Esophagus muscularis mucosa (tissue), 4 donors: ENCODE measurements at places on chromosomes 7 and 10.

GRCh38 chr7:301291-302053 lies 11.5 kb downstream of the FOXL3 start:
- DNase-seq: no peak

- DNase-seq: no peak
These were observed at the start of gene LIMK1 for GRCh38 chr7:74083117-74083876. LIMK1 (plus strand) TSS chr7:74083804; CDS start chr7:74083991, 187 bp downstream.

DNA sequence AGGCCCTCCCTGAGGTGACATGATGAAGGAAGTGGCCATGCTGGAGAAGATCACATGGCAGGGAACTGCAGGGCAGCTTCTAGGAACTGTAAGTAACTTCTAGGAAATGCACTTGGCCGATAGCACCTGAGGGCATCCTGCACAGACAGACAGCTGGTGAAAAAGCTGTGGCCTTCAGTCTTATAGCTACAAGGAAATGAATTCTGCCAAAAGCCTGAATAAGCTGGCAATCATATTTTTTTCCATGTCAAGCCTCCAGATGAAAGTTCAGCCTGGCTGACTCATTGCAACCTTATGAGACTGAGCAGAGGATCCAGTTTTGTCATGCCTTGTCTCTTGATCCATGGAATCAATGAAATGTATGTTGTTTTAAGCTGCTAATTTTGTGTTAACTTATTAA lies 91.1 kb upstream of the CACNA2D1 start:
- DNase-seq: no peak

GRCh38 chr10:28317760-28318159 lies 14.9 kb upstream of the MPP7 start:
- DNase-seq: no peak

DNA sequence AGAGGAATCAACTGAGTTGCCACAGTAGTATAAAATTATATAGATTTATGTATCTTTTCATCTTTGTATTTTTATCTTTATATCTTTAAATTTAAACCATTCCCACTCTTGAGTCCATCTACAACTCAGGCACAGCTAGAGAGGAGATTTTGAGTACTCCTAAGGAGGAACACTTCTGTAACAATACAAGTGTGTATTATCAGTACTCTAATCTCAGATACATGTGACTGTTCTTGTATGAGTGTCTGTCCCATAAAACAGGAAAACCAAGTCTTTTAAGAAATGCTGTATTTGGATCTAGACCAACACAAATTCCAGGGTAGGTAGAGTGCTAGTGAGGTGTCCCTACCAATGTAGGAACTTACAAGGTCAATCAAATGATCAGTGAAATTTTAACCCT lies 1428.0 kb upstream of the LRRTM3 start:
- no peak for DNase-seq

GRCh38 chr7:105268511-105269392 lies 120.0 kb downstream of the SRPK2 start:
- no peak for DNase-seq

- peak; percentile 97 for DNase-seq
These were observed 70.4 kb downstream of the PYROXD2 start for GRCh38 chr10:98344589-98345038.

DNA sequence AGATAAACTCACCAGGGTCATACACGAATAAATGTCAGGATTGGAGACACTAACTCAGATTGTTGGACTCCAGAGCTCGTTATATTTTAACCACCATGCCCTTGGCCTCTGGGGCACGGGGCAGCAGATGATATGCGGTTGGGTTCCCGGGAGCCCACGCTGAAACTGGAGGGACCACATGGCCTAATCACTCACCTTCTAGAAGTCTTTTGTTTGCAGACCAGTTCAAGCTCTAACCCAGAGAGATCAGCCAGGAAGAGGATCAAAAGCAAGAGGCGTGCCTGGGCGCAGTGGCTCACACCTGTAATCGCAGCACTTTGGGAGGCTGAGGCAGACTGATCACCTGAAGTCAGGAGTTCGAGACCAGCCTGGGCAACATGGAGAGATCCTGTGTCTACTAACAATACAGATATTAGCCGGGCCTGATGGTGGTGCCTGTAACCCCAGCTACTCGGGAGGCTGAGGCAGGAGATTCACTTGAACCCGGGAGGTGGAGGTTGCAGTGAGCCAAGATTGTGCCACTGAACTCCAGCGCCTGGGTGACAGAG lies 42.6 kb upstream of the ECHDC3 start:
- no peak for DNase-seq

DNA sequence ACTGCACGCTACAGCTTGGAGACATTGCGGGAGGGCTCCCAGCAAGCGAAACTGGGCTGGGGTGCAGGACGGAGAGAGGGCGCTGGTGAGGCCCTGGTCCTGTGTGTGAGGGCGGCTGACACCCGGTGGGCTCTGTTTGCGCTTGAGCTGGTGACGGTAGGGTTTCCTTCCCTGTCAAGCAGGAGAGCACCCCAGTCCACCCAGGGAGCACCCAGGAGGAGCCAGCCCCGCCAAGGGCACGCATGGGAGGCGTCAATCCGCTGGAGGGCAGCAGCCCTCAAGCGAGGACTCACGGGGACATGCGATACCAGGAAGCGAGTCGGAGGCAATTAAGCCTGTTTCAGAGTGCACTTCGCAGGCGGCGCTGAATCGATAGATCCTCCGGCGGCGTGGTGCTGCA lies 109.4 kb downstream of the MAD1L1 start:
- DNase-seq: no peak

DNA sequence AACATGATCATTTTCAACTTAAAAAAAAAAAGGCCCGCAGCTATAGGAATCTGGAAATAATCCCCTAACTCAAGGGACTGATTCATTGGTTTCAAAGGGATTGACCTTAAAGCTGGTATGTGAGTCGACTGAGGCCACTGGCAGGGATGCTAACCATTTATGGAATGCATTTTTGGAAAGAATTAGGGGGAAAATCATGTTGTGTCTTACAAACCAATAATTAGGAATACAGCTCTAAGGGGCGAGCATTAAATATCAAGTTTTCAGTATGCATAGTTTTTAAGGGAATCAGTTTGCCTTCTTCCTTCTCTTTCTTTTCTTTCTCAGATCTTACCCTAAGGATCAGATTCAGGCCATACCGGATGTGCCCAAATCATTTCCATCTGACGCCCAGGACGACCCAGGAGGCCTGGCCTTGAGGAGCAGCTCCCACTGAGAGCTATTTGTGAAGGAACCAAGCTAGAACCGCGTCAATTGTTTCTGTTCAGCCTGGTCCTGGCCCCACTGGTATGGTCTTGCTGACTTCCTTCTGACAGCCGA lies 48.7 kb downstream of the BPGM start:
- peak; percentile 55 for DNase-seq

- DNase-seq: no peak
These were observed 178.1 kb downstream of the ADAM12 start for GRCh38 chr10:126210051-126210651.

DNA sequence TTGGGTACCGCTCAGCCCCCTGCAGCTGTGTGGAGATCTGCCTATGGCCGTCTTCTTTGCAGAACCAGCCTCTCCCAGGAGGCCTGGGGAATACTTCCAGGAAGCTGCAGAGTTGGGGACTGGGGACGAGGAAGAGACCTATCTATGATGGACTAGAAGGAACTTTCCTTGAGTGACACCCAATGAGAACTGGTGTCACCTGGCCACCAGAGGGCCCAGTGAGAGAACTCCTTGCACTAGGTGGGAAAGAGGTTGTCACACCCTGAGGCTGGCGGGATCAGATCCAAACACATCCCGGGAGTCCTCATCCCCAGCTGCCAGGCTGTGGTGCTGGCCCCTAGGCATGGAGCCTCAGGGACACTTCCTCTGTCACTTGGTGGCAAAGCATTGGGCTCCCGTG lies 4.9 kb upstream of the GRID2IP start:
- DNase-seq: no peak

- no peak for DNase-seq
These were observed 161.4 kb downstream of the ARID5B start for GRCh38 chr10:62062752-62063512.

DNA sequence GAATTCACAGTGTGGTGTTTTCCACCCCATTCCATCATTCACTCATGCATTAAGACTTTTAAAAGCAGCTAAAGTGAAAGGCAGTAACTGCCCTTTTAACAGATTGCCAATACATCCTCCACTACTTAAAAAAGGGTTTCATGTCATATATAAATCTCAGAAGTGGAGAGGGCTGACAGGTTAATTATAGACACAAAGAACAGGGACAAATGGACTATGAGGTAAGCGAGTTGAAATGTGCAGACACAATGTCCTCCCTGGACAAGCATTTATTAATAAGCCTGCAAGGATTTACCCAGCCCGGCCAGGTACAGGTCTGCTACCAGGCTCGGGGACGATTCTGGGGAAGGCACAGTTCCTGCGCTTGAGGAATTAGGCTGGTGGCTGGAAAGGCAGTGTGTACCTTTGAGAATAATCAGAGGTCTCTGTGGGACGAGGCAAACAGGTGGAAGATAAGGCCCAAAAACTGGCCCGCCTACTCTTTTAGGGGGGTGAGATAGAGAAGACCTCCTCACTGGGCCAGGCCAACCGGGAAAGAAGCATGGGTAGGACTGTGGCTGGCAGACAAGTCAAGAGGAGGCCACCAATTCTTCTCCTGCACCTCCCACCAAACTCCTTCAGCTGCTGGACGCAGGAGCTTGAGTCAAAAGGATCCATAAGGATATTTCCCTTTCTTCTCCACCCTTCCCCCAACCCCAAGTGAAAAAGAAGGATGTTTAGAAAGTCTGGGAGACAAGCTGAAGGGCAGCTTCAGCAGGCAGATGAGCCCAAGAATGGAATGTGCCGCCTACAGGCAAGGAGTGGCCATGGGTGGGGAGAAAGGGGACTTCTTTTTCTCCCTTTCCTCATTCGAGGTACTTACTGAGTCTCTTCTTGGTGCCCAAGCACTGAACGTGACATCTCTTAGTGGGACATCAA lies 1.5 kb downstream of the PDLIM1 start:
- DNase-seq: no peak

GRCh38 chr7:44761207-44762161 lies 12.8 kb downstream of the ZMIZ2 start:
- no peak for DNase-seq

DNA sequence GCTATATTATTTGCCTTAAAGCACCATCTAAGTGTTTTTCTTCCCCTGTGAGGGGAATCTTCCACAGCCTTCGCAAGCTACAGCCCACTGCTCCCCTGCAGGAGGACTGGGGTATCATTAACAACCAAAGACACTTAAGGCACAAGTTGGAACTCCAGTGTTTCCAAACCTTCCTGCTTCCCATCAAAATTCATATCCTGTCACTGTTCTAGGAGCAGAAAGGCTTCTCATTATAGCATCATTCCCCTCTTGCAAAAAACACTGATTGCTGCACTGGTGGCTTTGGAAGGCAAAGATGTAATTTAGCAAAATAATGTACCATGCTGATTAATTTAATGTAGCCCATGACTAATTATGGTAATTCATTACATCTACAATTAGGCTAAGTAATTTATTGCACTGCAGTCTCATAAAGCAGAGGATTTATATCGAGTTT lies 207.2 kb downstream of the SKAP2 start:
- no peak for DNase-seq

GRCh38 chr7:151876899-151877777 lies at the start of gene PRKAG2:
PRKAG2 (minus strand) TSS chr7:151877115; CDS start chr7:151876620, 495 bp downstream.
- no peak for DNase-seq

GRCh38 chr10:23173214-23174073 lies 18.7 kb upstream of the PTF1A start:
- DNase-seq: no peak

DNA sequence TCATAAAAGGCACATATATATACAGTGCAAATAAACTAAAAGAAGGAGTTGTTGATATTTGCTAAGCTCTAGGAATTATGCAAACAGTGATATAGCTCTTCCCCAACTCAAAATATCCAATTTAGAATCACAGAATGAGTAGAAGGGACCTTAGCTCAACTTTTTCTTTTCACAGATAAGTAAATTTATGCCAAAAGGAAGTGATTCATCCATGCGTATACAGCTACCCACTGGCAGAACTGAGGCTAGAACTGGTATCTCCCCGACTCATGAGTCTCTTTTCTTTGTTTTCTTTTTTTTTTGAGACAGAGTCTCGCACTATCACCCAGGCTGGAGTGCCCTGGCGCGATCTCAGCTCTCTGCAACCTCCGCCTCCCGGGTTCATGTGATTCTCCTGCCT lies 54.2 kb upstream of the SVIL start:
- no peak for DNase-seq

GRCh38 chr7:151400626-151401315 lies 9.1 kb downstream of the WDR86 start:
- no peak for DNase-seq
